ENCODE measurements at places on chromosomes 16 and 17.

GRCh38 chr17:48637323-48638260 is 11.4 kb upstream of the HOXB9 start:
- no peak for DNase-seq

- DNase-seq, result no peak
Observed at GRCh38 chr17:4939546-4939795, 375 bp downstream of the SLC25A11 start.

DNA sequence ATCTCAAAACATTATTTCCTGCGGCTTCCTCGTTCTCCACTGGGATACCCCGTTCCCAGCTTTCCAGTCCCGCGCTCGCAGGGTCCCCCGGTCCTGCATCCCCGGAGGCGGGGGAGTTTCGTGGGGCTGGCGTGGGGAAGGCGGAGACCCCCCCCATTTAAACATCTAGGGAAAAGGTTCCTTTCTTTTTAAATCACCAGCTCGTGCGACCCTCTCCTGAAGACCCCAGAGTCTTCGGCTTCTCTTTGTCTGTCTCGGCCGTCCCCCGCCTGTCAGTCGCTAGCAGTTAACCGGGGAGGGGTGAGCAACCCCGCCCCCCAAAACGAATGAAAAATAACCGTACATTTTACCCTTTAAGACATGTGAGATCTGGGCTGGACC is 473 bp upstream of the IGF2BP1 start:
- no peak for DNase-seq

- DNase-seq, result no peak
Observed at GRCh38 chr16:27369806-27370205, 32.2 kb upstream of the IL21R start.

- DNase-seq, result no peak
Observed at GRCh38 chr17:2898255-2898926, 102.2 kb downstream of the RAP1GAP2 start.

- DNase-seq, result peak; percentile 59
Observed at GRCh38 chr16:7025616-7026190, 306.9 kb upstream of the RBFOX1 start.

DNA sequence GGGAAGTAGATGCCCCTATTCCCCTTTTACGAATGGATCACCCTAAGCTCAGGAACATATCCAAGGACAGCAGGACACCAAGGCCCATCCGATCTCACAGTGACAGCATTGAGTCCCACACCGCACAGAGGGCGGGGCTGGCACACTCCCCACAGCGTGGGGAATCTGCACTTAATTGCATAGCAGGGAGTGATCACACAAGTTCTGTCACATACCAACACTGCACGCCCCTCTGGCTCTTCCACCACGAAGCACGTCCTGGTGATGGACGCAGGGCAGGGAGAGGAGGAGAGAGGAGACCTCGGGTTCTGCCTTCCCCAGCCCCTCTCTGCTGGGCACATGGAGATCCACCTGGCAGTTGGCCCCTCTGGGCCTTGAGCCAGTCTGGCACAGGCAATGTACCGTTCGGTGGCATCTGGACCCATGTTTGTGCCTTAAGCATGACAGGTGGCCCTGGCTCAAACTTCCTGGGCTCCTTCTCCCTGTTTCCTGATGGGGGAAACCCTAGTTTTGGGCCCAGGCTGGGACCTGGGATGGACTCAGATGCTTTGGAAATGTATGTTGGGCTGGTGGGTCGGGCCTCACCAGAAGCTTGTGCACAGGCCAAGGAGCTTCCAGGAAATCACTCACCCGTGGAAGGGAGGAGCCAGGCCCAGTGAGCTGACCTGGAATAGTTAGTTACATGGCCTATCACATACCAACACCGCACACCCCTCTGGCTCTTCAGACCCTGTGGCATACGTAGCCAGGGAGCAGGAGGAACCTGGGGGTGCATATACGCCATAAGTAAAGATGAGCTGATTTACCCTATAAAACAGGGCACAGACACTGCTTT is 35.1 kb upstream of the CREBBP start:
- no peak for DNase-seq

DNA sequence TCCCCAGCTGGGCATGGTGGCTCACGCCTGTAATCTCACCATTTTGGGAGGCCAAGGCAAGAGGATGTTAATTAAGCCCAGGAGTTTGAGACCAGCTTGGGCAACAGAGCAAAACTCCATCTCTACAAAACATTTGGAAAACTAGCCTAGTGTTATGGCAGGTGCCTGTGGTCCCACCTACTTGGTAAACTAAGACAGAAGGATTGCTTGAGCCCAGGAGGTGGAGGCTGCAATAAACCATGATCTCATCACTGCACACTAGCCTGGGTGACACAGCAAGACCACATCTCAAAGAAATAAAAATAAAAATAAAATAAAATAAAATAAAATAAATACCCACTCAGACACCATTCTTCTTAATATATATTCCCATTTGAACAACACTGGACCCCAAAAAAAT is 32.0 kb downstream of the EMP2 start:
- DNase-seq, result no peak

DNA sequence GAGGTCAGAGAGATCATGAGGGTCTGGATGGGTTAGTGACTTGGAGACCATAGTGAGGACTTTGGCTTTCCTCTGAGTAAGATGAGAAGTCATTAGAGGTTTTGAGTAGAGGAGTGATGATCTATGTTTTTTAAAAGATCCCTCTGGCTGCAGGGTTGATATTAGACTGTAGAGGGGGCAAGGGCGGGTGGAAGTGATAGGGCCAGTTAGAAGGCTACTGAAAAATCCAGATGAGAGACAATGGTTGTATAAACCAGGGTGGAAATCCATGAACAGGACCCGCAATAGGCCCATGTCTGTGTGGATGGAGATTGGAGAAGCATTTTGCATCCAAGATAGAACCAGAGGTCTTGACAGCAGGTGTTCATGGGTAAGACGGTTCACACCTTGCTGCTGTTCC is 9.8 kb downstream of the ITGAL start:
- DNase-seq, result no peak

DNA sequence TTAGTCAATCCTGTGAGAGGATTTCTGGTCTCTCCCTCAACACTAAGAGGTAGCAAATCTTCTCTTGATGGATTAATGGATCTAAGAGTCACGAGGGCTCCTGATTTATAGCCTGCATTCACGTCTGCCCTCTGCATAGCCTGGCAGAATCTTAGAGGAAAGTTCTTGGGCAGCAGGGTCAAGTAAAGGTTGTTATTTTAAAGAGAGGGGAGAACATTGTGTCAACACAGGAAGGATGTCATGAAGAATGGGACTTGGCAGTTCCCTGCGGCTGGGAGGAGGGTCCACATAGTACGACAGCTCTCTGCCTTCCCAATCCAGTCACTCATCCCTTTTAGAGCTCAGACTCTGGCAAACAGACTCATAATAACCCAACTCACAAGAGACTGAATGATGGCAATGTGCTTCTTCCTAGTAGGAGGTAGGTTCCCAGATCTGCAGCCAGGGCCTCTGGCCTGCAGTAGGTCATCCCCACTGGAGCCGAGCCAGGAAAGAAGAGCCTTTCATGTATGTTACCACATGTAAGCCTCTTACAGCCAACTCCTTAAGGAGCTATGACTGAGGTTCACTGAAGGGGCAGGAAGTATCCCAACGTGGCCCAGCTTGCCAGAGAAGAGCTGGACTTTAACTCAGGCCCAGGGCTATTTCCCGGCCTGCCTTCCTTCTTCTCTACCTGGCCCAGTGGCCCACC is 25.4 kb upstream of the RPTOR start:
- DNase-seq, result no peak

- DNase-seq, result no peak
Observed at GRCh38 chr17:77476006-77476405, 335.2 kb downstream of the SEC14L1 start.

- DNase-seq, result no peak
Observed at GRCh38 chr16:85583491-85584181, 29.5 kb upstream of the GSE1 start.

DNA sequence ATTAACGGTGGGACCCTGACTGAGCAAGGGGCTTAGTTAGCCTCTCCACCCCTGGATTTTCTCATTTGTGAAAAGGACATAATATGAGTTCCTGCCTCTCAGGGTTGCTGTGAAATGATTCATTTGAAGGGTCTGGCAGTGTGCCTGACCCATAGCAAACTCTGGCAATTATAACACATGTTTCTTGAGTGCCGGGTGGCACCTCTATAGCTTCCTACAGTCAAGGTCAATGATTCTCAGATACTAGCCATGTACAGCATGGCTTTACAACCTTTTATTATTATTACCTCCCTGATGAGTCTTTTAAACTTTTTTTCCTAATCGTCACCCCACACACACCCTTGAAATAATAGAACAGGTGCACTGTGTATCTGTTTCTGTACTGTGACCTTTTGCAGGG is 42.1 kb downstream of the TMEM114 start:
- DNase-seq, result no peak

GRCh38 chr16:84029297-84030047 is 13.1 kb downstream of the SLC38A8 start:
- no peak for DNase-seq

DNA sequence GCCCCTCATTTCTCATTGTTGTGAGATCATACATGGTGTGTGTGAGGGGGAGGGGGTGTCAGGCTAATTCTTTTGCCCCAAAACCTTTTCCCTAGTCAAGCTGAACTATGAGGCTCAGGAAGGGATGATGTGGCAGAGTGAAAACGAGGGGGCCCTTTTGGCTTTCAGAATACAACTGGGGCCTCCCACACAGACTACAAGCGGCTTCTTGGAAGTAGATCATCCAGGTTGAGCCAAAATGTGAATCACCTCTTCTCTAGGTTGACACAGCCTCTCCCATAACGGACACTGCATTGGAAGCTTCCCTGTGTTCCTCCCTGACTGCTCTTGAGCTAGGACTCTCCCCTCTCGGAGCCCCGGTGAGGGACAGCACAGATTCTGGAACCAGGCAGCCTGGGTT is 2.3 kb upstream of the ALKBH5 start:
- DNase-seq, result no peak

GRCh38 chr17:64002658-64003525 is 4.7 kb downstream of the PRR29 start:
- DNase-seq, result no peak

DNA sequence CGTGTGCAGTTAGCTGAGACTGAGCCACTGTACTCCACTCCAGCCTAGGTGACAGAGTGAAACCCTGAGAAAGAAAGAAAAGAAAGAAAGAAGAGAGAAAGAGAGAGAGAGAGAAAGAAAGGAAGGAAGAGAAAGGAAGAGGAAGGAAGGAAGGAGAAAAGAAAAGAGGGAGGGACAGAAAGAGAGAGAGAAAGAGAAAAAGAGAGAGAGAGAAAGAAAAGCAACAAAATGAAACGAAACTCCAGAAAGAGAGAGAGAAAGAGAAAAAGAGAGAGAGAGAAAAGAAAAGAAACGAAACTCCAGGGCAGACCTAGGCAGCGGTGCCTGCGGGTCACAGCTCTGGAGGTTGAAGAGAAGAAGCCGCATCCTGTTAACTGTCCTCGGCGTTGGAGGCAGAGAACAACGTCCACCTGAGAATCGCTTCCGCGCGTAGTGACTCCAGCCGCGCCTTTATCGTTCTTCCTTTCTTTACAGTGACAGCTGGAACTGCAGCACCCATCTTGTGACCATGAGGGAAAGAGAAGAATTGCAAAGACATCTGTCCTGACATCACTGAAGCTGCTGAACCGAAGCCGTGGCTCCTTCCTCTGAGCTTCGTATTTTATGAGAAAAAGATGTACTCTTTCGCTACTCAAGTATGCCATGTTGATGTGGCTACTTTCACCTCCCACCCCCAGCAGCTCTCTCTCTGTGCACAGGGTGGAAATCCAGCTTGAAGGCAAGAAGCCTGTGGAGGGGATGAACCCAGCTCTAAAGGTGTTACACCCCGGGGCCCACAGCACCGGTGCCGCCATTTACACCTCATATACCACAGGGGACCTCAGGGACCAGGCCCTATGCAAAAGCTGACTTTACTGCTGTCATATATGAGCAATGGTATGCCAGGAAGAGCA is 56.9 kb upstream of the DOC2B start:
- no peak for DNase-seq

- DNase-seq, result no peak
Observed at GRCh38 chr16:69404275-69404805, 18.5 kb upstream of the TERF2 start.

- DNase-seq, result peak; percentile 75
Observed at GRCh38 chr16:88922114-88922825, 54.7 kb downstream of the CBFA2T3 start.

DNA sequence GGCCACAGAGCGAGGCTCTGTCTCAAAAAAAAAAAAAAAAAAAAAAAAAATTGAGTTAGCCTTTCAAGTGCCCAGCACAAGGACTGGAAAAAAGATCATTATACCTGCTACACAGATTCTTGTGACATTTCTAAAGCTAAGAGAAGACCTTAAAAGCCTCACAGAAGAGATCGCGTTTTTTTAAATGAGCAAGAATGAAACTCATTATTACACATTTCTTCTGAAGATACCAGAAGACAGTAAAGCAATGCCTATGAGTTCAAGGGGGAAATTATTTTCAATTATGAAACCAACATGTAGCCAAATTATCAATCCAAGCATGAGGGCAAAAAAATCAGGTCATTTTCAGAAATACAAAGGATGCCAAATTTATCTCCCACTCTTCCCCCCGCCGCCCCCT is 56.8 kb downstream of the MED13 start:
- DNase-seq, result no peak

DNA sequence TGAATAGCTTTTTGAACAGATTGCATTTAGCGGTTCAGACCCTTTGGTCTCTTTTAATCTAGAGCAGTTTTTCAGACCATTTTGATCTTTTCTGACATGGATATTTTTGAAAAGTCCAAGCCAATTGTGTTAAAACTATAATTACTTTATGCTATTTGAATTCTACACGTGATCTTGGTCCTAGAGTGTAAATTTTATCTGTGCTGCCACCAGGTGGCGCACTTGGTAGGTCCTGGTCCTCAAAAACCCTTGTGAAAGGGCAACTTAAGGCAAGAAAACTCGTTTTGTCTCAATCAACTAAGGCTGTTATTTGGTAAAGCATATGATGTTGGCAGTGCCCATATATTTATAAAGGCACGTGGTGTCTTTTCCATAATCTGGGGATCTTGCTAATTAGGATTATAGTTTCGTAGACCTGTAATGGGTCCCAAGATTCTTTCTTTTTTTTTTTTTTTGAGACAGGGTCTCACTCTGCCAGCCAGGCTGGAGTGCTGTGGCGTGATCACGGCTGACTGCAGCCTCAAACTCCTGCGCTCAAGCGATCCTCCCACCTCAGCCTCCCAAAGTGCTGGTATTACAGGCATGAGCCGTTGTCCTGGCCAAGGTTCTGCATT is 43.9 kb upstream of the TEX2 start:
- peak; percentile 72 for DNase-seq

- DNase-seq, result peak; percentile 52
Observed at GRCh38 chr17:80261159-80261894, 675 bp downstream of the RNF213 start.

- no peak for DNase-seq
Observed at GRCh38 chr16:54099627-54100026, 187.0 kb downstream of the IRX3 start.

DNA sequence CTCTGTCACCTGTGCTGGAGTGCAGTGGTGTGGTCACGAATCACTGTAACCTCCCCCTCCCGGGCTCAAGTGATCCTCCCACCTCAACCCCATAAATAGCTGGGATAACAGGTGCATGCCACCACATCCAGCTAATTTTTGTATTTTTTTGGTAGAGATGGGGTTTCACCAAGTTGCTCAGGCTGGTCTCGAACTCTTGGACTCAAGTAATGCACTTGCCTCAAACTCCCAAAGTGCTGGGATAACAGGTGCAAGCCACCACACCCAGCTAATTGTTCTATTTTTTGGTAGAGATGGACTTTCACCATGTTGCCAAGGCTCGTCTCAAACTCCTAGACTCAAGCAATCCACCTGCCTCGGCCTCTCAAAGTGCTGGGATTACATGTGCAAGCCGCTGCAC is 86.5 kb downstream of the STH start:
- DNase-seq, result no peak

GRCh38 chr17:1673041-1673785 is 11.5 kb downstream of the PRPF8 start:
- no peak for DNase-seq

- DNase-seq, result no peak
Observed at GRCh38 chr16:9183682-9184353, 92.4 kb downstream of the HAPSTR1 start.

Data from muscle of arm (tissue), 14 donors.